ENCODE measurements at places on chromosomes 1 and 21.

GRCh38 chr1:211722277-211723175 is 47.1 kb upstream of the NEK2 start:
- no peak for DNase-seq

GRCh38 chr1:229248821-229249817 is 21.8 kb upstream of the RAB4A start:
- no peak for DNase-seq

DNA sequence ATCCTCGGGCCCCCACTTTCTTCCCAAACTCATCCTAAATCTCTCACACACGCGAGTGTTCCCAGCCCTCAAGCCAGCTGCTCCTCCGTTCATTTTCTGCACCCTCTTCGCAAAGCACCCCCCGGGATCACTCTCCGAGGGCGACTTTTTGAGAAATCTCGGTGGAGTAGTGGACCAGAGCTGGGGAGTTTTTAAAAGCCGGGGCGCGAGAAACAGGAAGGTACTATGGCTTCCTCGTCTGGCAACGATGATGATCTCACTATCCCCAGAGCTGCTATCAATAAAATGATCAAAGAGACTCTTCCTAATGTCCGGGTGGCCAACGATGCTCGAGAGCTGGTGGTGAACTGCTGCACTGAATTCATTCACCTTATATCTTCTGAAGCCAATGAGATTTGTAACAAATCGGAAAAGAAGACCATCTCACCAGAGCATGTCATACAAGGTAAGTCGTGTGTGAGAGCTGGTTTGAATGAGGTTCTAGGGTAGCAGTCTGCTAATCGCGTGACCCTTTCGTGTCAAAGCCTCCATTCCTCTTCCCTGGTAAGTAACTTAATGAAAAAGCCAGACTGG is 800 bp downstream of the DR1 start:
- peak; percentile 48 for DNase-seq

DNA sequence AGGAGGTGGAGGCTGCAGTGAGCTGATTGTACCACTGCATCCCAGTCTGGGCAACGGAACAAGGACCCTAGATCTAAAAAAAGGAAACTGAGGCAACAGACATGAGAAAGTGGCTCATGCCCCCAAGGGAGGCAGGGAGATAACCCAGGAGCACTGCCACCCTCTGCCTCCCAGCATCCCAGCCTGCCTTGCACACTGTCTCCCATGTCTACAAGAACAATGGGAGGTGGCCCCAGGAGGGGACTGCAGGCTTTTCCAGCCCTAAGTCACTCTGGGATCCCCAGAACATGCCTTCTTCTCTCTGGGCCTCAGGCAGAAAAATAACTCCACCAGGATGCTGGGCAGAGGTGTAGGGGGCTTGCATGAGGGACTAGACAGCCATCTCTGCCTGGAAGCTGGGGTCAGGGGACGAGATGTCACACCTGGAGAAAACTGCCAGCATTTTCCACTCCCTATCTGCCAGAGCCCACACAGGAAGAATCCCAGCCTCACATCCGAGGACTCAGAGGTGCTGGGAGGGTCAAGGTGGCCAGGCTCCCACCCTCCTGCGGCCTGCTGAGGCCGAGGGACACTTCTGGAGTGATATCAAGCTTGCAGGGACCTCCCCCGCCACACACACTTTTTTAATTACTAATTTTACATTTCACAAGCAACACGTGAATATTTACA is 21.4 kb downstream of the RUNX3 start:
- no peak for DNase-seq

DNA sequence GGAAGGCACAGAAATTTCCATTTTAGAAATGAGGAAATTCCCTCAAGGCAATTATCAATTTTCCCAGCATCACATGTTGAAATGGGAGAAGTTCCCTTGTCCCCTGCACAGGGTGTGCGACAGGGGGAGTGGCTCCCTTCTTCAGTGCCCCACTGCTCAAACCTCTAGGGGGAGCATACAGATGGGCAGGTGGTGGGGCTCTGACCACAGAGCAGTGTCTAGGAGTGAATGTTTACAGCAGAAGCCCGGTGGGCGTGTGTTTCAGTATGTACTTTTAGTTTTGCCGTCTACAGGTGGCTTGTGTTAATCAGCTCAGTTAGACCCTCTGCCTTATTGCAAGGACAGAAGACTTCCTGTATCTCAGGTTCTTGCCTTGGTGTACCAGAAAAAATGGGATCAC is 493.7 kb upstream of the PLXNA2 start:
- DNase-seq = no peak

DNA sequence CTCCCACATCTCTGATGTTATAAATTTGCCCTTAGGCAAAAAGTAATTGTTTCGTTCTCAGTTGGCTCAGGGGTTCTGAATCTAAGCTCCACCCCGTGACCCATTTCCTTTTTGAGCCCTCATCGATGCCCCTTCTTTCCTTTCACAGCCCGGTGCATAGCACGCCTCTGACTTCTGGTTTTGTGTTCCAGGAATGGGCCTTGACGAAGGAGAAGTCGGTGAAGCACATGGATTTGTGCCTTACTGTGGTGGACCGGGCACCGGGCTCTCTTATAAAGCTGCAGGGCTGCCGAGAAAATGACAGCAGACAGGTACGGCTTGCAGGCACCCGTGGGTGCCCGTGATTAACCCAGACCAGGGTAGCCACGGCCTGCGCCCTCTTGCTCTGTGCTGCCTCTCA is 151.9 kb downstream of the PGBD5 start:
- DNase-seq = no peak

- no peak for DNase-seq
These were observed 392.4 kb downstream of the KCNH1 start for GRCh38 chr1:210741564-210741963.

DNA sequence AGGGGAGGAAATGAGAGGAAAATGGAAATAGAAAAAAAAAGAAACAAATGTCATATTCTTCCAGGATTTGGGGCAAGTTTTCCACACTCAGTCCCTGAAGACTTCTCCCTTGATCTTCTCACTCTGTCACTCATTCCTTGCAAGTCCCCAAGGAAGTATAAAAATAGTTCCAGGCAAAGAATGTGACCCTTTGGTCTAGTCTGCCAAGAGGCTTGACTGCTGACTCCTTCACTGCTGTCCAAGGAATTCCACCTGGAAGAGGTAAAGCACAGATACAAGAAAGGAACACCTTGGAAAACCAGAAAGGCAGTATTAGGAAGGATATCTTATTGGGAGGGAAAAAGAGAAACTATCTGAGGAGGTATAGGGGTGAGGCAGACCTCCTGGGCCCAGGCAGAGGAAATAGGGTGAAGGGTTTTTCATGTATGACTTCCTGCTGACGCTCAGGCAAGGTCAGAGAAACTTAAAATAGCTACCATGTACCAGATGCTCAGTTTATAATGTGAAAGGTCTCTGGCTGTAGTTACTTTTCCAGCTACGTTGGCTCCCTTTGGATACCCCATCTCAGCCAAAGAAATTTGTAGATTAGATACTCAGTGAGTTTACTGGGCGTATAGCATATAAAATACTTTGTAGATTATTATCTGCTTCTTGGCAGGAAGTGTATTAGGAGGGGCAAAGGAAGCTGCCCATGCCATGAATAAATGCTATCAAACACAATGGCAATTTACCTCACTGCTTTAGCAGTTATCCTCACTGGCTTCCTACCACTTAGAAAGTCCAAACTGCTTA is 2.0 kb upstream of the GJA5 start:
- DNase-seq = peak; percentile 19

- DNase-seq = no peak
These were observed 20.0 kb downstream of the CACNA1E start for GRCh38 chr1:181503171-181503810.

DNA sequence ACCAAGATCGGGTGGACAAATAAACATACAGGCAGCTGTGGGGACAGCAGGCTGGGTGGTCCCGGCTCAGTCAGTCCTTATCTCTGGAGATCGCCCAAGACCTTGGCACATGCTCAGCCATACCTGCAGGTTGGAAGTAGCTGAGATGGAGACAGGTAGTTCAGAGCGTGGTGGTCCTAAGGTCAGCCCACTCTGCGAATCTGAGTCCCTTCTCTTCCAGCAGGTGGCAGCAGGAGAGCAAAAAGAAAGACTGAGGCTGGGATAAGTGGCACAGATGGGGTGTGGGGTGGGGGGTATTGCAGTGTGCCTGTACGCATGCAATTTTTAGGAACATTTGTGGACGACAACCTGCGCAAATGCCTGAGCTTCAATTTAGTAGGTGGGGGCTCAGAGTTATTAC is 104.9 kb downstream of the TENT5C start:
- DNase-seq = no peak

GRCh38 chr21:22993822-22994574 is 1995.8 kb downstream of the NCAM2 start:
- DNase-seq = no peak

GRCh38 chr1:193260896-193261295 is 74.5 kb upstream of the B3GALT2 start:
- no peak for DNase-seq

- DNase-seq = no peak
These were observed 2.3 kb downstream of the MX1 start for GRCh38 chr21:41428311-41428710.

DNA sequence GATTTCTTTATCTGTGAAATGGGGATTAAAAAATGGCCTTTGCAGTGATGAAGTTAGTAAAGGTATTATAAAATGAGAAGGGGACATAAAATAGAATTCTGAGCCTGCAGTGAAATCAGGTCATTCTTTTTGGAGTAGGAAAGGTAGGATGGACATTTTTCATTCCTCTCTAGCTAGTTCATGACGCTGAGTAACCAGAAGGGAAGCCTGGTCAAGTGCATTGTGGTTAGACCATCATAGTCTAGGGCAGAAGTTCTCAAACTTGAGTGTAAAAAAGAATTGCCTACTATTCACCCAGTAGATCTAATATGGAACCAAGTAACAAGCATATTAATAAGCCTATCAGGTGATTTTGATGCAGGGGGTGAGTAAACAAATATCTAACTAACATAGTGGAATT is 50.8 kb downstream of the TGFB2 start:
- DNase-seq = no peak

DNA sequence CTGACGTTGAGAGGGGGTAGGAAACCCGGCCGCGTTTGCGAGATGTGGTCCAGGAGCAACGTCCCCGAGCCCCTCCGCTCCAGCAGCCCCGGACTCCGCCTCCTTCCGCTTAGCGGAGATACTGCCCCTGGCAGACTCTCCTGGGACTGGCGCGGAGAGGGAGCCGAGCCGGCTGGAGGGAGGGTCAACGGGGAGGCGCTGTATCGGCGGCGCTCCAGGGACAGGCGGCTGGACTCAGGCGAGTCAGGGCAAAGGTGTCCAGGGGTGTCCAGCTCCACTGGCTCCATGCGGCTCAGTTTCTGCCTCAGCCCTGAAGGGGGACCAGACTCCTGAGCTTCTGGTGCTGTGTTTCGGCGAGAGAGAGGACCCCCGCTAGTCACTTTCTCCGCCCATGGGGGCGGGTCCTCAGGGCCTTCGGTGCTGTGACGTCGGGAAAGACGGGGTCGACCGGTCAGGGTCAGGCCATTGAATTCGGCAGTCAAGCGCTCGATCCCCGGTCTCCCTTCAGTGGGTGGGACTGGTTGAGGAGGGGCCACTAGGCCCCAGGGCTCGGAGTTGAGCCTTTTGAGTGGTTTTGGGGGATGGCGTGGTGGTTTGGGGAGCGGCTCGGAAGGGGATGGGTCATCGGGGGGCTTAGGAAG is 2.8 kb upstream of the LIX1L start:
- peak; percentile 65 for DNase-seq

GRCh38 chr1:184022668-184023067 is 14.9 kb downstream of the COLGALT2 start:
- DNase-seq = no peak

- no peak for DNase-seq
These were observed 38.4 kb downstream of the NEK2 start for GRCh38 chr1:211637066-211637465.

- DNase-seq = no peak
These were observed 881.4 kb upstream of the B3GALT2 start for GRCh38 chr1:194067772-194068171.

DNA sequence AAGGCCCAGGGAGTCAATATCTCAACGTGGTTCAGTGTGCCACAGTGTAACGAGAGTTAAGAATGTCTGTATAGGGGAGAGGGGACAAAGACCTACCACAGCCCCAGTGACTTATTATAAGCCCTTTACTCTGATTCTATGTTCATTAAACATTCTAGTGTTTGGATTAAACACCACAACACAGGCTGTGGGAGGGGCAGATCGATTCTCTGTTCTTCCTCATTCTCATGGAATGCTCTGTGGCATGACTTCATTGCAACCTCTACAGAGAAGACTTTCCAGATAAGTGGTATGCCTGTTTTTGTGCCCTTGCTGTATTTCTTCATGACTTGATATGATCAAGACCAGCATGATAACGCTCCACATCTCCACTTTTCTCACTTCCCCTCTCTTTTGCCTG is 39.0 kb upstream of the CD5L start:
- no peak for DNase-seq

- DNase-seq = no peak
These were observed 107.0 kb downstream of the NME7 start for GRCh38 chr1:169260478-169261151.

- DNase-seq = no peak
These were observed 95.1 kb upstream of the F3 start for GRCh38 chr1:94636624-94637023.

GRCh38 chr1:234899041-234899729 is 229.5 kb downstream of the TOMM20 start:
- no peak for DNase-seq

GRCh38 chr1:175314300-175314699 is 121.7 kb upstream of the KIAA0040 start:
- no peak for DNase-seq

GRCh38 chr1:55244476-55245099 is 29.4 kb upstream of the USP24 start:
- no peak for DNase-seq

GRCh38 chr1:220787069-220787619 is 431 bp downstream of the MTARC1 start:
- no peak for DNase-seq

DNA sequence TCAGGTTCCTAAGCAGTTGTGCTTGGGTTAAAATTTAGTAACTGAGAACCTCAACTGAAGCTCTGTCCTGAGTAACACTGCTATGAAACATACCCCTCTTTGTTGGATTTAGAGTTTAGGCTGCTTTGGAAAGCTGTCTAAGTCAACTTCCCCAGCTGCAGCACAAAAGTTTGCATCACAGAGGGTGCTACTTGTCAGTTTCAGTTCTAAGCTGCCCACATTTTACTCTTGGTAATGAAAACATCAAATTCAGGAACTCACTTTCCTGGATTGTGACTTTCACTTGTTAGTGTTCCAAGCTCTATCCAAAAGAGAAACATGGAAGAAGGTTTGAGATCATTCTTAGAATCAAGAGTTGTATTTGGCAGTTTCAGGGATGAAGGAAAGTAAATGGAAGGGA is 191.7 kb upstream of the NFIA start:
- DNase-seq = no peak

GRCh38 chr1:245156736-245157505 is 2.1 kb downstream of the KIF26B start:
- DNase-seq = no peak

- DNase-seq = no peak
These were observed 25.5 kb upstream of the CYP2J2 start for GRCh38 chr1:59952065-59952464.

- DNase-seq = no peak
These were observed 227.0 kb downstream of the GRIK1 start for GRCh38 chr21:29712818-29713217.

Measured in CD4-positive, alpha-beta T cell treated with Interleukin-6 for 4 hours (primary cell).